ENCODE measurements at places on chromosomes 2 and 18.
A peak's percentile ranks its signal among the peaks of the same experiment; 100 is the strongest.

GRCh38 chr2:175359710-175360109, 178.2 kb upstream of the ATP5MC3 start:
- DNase-seq = no peak

GRCh38 chr2:73611193-73611592, 31.0 kb downstream of the NAT8 start:
- DNase-seq = no peak

GRCh38 chr2:55703350-55703749, 9.7 kb upstream of the PNPT1 start:
- DNase-seq = no peak

DNA sequence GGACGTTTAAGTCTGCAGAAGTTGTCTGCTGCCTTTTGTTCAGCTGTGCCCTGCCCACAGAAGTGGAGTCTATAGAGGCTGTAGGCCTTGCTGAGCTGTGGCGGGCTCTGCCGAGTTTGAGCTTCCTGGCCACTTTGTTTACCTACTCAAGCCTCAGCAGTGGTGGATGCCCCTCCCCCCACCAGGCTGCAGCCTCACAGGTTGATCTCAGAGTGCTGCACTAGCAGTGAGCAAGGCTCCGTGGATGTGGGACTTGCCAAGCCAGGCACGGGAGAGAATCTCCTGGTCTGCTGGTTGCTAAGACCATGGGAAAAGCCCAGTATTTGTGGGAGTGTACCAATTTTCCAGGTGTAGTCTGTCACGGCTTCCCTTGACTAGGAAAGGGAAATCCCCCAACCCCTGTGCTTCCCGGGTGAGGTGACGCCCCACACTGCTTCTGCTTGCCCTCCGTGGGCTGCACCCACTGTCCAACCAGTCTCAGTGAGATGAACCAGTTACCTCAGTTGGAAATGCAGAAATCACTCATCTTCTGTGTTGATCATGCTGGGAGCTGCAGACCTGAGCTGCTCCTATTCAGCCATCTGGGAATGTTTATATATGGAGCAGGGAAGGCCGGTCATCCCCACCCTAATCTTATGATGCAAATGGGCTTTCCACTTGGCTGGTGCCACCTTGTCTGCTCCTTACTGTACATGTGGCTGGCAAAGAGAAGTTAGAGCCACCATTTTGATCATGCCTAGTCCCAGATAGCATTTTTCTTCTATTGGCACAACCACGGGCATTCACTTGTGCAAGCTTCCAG, 156.9 kb upstream of the ITGA6 start:
- DNase-seq = peak; percentile 70

- DNase-seq = no peak
These were observed 4.9 kb downstream of the CREG2 start for GRCh38 chr2:101382442-101382841.

DNA sequence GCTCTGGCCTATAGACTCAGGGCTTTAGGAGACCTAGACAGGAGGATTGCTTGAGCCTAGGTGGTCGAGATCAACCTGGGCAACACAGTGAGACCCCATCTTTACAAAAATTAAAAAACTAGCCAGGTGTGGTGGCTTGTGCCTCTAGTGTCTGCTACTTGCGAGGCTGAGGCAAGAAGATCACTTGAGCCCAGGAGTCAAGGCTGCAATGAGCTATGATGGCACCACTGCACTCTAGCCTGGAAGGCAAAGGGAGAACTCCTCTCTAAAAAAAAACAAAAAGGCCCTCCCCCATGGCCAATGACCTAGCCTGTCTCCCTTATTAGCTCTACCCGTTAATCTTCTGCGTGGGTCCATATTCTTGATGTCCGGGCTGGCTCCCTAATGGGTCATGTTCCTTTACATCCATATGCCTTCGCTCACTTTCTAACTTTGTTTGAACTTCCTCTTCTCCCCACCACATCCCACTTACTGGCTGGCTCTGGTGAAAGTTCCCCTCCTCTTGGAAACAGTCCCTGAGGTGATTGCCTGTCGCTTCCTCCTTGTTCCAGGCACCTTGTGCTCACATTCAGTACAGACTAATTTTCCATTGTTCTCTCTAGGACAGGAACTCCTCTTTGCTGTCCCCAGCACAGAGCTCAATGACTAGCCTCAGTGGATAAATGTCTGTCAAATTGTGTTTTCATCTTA, 103.0 kb downstream of the AFF3 start:
- no peak for DNase-seq

- no peak for DNase-seq
These were observed 122.8 kb downstream of the ATP9B start for GRCh38 chr18:79191956-79192355.

DNA sequence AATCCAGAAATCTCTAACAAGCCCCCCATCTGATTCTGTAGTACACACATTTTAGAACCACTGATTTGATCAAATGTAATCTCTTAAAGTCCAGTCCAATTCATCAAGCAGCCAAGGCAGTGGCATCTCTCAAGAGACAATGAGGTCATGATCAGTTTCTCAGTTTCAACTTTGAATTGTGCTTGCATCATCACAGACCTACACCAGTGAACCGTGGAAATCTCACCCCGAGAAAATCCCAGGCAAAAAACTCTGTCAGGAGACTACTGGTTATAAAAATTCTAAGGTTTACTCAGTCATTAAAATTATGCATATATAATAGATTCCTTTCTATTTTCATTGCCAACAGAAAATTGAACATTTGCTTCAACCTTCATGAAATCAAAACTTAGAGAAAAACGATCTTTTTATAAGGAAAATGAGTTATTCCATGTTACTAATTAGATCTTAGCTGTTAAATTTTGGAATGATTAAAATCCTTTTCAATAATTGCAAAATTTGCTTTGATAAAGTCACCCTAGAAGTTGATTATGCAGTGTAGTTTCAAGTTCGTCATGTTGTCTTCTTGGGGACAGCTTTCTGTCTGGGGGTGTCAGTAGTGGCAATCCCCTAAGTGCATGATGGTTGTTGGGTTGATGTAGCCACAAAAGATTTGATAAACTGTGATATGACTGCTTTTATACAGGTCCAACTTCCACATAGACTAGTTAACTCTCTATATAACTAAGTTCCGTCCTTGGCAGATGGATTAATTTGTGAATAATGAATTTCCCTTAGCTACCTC, 235.0 kb downstream of the CAMKMT start:
- no peak for DNase-seq

DNA sequence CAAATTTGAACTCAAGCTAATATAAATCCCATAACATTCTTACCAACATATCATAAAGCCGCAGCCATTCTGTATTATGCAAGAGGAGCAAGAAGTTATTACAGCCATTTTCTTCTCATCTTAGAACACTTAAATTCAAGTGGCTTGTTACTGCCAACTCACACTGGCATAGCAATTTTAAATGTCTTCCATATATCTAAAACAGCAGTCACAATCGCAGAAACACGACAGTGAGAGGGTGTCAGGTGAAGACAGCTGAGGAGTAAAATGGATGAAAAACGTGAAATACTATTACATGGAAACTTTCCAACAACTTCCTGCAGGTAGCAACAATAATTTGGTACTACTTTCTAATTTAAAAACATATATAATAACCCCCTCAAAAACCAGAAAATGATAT, 17.9 kb downstream of the PPP3R1 start:
- DNase-seq = no peak

DNA sequence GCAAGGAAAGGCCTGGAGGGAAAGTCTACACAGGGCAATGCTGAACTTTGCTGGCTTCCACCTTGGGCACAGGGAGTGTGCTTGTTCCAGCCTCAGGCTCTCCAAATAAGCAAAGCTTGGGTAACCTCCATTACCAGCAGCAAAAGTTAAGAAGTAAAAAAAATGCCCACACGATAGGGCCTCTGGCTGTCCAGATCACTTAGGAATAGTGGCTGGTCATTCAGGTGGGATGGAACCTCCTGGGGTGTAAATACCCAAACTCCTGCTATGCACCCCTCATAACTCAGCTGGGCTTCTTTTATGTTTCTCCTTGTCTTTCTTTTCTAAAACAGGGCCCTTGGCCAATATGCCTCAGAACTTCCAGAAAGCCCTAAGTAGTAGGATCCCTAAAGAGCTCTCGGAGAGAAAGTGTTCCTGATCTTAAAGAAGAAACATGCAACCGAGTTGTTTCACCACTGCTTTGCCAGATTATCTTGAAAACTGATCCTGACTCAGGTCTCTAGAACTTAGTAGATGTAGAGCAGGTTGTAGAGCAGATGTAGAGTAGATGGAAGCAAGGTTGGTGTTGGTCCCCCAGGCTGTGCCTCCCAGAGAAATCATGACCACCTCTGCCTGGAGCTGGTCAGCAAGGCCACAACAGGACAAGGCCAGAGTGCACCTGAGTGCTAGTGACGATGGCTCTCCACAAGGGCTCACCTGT, 2.0 kb upstream of the OSR1 start:
- DNase-seq = no peak

DNA sequence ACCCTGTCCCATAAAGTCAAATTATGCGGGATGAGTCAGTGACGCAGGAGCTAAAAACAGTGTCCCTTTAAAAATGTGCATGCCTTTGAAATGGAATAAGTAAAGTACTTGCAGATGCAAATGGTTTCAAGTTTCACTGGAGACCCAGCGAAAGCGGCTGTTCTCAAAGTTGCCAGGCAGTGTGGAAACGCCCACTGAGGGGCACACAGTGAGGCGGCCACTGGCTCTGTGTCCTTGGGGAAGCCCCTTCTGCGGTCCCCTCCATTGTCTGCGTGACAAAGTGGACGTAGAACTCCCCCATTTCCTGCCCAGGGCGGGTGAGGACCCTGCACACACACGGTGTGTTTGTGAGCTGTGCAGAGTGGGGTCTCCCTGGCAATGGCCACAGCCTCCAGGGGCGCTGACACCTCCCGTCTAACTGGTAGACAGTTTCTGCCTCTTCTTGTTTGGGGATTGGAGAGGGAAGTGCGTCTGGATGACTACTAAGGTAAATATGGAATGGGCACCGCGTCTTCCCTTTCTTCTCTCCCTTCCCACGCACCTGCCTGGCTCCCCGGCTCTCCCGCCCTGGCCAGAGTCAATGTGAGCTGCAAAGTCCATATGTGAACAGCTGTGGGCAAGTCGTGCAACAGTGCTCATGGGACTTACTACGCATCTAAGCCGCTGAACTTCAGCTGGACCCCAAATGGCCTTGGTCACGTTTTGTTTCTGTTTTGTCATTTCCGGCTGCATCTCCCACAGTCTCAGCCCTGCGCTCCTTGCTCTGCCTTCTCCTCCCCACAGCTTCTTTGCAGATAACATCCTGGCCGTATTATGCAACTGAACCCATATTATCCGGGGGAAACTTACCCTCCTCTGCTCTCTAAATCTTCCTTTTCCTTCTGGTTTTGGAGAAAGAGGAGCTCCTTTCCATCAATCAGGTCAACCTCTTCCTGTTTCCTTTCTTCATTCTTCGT, 33.7 kb upstream of the ZNF516 start:
- DNase-seq = peak; percentile 12

DNA sequence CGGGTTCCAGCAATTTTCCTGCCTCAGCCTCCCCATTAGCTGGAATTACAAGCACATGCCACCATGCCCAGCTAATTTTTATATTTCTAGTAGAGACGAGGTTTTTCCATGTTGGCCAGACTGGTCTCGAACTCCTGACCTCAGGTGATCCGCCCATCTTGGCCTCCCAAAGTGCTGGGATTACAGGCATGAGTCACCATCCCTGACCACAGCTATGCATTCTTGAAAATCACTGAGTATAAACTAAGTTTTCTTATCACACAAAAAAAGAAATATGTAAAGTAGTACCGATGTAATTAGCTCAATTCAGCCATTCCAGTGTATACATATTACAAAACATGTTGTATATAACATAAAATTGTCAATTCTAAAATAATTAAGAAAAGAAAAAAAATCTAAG, 232.7 kb downstream of the MBD2 start:
- DNase-seq = no peak

- DNase-seq = no peak
These were observed 27.7 kb upstream of the SMCHD1 start for GRCh38 chr18:2627821-2628276.

- DNase-seq = no peak
These were observed 939.0 kb upstream of the FANCL start for GRCh38 chr2:59180111-59180510.

DNA sequence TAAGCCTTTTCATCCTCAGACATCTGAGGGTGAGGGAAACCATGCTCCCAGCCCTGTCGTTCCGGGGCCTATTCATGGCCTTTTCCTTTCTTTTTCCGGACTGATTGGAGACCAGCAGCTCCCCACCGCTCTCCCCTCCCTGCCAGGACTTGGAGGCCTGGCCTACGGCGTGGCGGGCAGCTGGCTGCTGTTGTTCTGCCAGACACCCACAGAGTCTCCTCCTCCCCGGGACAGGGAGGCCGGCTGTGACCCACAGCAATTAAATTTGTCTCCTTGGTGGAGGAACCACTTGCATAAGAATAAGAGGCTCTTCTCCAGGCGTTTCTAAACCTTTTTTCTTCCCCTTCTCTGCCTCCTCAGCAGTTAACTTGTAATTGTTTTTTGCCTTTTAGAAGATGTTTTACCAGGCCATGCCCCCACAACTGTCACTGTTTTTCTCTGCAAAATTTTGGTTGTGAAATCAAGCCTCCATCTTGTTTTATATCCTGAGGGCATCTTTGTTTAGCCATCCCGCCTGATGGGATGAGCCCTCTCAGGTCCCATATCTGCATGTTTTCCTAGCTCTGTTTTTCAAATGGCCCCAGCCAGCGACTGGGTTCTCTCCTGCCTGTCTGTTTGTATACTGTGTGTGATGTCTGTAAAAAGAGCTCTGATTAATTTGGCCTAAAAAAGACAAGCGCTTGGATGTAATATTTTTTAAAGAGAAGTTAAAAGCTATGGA, 1060.0 kb upstream of the DDX18 start:
- DNase-seq = no peak

DNA sequence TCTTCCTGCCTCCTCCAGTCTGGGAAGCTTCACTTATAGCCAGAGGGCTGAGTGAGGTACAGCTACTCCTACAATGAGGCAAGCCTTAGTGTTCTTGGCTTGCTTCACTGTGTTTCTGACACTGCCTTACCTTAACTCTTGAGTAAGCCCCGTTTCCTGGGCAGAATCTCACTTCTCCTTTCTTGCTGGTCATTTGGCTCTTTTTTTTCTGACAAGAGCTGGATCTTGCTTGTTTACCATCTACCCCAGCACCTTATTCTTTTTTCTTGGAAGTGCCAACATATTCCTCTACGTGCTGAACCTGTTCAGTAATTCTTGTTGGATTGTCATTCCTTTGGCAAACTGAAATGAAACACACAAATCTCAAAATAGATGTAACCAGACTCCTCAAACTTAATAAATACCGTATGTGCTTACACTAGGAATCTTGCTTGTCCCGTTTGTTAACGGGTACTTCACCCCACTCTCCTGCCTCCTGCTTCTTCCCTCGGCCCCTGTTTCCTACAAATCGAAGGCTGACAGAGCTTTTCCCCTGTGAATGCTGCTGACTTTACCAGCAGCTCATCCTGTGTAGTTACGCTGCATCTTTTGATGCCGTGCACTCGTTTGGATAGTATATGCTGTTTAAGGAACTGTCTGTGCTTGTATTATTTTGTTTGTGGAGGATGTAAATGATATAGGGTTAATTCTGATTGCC, 132.2 kb downstream of the FMNL2 start:
- DNase-seq = no peak

DNA sequence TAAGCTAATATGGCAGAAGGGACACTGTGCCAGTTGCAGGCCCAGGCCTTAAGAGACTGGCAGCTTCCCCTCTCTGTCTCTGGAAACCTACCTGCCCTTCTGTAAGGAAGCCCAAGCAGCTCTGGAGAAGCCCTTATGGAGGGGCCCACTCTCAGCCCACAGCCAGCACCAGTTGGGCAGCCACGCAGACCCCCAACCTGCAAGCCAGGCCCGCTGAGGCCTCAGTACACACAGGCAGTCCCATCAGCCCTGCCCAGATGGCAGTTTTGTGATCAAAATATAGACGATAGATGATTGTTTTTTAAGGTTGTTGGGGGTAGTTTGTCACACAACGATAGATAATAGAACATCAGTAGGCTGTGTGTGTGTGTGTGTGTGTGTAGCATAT, 36.8 kb upstream of the ALPP start:
- DNase-seq = no peak

GRCh38 chr2:1366546-1367134, 46.6 kb upstream of the TPO start:
- no peak for DNase-seq
